ENCODE measurements at places on chromosomes 6 and 20.
A peak's percentile ranks its signal among the peaks of the same experiment; 100 is the strongest.

DNA sequence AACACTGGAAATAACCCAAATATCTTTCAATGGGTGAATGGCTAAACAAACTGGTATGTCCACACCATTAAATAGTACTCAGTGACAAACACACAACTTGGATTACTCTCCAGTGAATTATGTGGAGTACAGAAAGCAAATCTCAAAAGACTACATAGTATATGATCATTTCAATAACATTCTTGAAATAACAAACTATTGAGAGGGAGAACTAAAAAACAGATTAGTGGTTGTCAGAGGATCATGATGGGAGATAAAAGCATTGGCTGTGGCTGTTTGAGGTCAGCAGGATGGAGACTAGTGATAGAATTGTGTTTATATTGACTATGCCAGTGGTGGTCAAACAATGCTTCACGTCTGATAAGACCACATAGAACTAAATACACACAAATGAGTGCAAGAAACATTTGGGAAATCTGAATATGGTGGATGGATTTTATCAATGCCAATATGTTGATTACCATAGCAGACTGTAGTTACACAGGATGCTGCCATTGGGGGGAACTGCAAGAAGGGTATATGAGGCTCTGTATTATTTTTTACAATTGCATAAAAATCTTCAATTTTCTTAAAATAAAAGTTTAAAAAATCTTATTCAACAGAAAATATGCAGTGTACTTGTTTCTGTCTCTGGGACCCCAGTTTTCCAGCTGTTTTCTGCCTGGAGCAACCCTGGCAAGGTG is 242.0 kb downstream of the TBXT start:
- DNase-seq, result no peak

- peak; percentile 57 for DNase-seq
Measured at GRCh38 chr6:149127212-149127611, 190.3 kb upstream of the TAB2 start.

GRCh38 chr6:74070091-74070490 is 374.1 kb downstream of the CD109 start:
- DNase-seq, result peak; percentile 2

GRCh38 chr20:9035126-9035525 is 33.8 kb upstream of the PLCB4 start:
- DNase-seq, result peak; percentile 92

GRCh38 chr6:111973118-111973761 is 80.7 kb upstream of the CCN6 start:
- peak; percentile 93 for DNase-seq

DNA sequence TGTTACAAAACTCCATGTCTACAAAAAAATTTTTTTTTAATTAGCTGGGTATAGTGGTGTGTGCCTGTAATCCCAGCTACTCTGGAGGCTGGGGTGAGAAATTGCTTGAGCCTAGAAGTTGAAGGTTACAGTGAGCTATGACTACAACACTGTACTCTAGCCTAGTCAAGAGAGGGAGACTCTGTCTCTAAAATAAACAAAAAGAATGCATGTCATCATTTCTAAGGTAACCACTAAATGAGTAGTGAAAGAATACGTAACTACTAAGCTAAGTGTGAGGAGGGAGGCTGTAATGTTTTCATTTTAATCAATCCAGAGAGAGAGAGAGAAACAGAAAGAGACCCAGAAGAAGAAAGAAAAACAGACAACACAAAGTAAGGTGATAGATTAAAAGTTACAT is 9.9 kb downstream of the SYCP2 start:
- no peak for DNase-seq

DNA sequence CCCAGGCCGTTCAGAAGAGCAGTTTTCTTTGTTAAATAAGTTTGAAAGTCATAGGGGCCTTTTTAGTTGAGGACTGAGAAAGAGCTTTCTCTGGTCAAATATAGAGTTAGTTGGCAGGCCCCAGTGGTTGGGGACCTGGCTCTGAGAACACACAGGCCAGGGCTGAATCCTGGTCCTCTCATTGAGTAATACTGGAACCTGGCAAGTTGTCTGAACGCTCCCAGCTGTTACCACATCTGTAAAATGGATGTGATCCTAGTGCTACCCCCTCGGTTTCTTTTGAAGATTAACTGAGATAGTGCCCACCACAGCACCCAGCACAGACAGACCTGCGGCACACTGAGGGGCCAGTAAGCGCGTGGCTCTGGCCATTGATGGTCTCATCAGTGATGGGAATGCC is 215.5 kb downstream of the ZDHHC14 start:
- no peak for DNase-seq

DNA sequence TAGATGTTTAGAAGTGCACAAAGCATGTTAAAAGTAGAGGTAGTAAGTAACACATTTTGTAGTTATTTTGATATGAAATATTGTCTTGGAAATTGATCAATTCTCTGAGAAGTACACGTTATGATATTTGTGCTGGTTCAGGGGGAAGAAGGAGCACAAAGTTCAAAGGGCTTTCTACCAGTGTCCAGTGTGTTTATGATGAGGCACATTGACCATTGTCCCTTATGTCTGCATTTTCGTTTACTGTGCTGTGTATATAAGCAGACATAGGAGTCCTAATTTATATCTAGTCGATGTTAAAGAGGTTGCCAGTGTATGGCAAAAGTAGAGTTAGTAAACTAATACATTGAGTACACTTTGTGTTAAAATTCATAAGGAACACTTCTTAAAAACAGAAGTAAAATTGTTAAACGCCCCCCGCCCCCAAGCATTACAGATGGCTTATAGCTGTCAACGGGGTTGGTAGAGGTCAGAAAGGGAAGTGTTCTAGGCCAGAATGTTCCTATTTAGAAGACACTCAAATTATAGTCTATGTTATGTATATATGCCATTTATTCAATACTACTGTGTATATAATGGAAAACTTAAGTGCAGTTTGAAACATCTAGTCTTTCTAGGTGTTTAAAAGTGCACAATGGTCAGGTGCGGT is 13.3 kb upstream of the HMGN4 start:
- DNase-seq, result no peak

GRCh38 chr20:49824206-49824605 is 11.6 kb downstream of the SLC9A8 start:
- DNase-seq, result no peak

- no peak for DNase-seq
Measured at GRCh38 chr6:75219263-75219662, 13.4 kb upstream of the COL12A1 start.

- DNase-seq, result no peak
Measured at GRCh38 chr6:4486568-4487315, 289.5 kb upstream of the CDYL start.

DNA sequence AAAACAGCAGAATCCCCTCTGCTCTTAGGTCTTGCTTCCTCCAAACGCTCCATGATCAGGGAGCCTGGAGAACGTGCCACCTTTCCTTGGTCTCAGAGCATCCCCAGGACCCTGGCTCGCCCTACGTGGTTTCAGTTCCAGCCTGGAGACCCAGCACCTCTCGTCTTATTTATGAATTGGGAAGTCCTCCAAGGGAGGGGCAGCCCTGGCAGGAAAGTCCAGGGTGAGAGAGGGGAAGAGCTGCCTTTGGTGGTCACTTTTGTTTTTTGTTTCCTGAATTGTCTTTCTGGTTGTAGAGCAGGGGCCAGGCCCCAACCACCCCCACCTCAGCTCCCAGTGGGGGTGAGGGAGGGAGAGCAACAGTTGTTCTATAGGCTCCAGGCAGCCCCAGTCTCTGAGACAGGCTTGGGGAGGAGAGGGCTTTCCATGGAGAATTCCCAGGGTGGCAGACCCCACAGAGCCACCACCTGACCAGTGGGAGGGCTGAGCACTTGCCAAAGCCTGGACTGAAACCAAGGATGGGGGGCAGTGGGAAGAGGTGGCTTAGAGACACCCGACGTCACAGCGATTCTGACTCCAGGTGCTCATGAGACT is 88.8 kb downstream of the PRND start:
- no peak for DNase-seq

DNA sequence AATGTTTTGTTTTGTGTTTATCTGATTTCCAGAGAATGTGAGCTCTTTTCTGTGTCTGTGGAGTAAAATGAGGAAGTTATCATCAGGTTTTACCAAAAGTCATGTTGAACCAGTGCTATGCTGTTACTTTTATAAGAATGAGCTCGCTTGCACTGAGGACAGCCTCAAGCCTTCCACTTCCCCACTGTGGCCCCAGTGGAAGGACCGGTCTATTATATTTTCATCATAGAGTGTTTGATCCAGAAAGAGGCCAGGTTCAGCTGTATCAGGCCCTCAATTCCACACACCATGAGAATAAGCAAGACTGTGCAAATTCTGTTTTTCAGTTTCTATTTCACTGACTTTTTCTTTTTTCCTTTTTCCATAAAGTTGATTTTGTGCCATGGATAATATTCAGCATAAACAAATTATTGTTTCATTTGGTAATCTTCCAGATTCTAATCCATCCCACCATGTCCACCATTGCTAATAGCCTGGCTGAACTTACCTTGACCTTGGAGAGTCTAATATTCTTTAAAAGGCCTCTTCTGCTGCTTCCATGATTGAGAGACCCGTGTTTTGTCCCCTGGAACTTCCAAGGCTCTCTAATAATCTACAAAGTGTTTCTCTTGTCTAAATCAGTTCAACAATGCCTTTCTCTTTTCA is 286.2 kb downstream of the THBS2 start:
- DNase-seq, result no peak

- DNase-seq, result no peak
Measured at GRCh38 chr6:39342692-39343395, 20.3 kb upstream of the KCNK16 start.

DNA sequence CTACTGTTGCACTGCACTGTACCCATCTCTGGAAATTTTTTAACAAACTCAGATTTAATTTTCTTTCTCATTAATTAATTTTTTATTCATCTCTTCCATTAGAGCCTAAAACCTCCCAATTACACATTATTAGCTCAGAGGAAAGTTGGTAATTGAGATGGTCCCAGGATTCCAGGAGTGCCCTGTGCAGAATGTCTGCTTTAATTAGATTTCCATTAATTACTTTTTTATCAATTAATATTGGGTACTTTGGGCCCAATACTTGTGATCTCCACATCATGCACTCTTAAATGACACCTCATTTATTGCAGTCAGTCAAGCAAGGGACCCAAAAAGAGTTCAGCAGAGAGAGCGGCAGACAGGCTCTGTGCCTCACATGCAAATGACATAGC is 232.0 kb downstream of the PTPRT start:
- no peak for DNase-seq

GRCh38 chr20:1844325-1845162 is 50.7 kb upstream of the SIRPA start:
- DNase-seq, result no peak

GRCh38 chr6:168157272-168158212 is 78.5 kb upstream of the FRMD1 start:
- DNase-seq, result no peak

GRCh38 chr6:131281471-131282270 is 146.4 kb downstream of the AKAP7 start:
- DNase-seq, result no peak

- peak; percentile 56 for DNase-seq
Measured at GRCh38 chr6:1554476-1555310, 55.0 kb upstream of the FOXC1 start.

DNA sequence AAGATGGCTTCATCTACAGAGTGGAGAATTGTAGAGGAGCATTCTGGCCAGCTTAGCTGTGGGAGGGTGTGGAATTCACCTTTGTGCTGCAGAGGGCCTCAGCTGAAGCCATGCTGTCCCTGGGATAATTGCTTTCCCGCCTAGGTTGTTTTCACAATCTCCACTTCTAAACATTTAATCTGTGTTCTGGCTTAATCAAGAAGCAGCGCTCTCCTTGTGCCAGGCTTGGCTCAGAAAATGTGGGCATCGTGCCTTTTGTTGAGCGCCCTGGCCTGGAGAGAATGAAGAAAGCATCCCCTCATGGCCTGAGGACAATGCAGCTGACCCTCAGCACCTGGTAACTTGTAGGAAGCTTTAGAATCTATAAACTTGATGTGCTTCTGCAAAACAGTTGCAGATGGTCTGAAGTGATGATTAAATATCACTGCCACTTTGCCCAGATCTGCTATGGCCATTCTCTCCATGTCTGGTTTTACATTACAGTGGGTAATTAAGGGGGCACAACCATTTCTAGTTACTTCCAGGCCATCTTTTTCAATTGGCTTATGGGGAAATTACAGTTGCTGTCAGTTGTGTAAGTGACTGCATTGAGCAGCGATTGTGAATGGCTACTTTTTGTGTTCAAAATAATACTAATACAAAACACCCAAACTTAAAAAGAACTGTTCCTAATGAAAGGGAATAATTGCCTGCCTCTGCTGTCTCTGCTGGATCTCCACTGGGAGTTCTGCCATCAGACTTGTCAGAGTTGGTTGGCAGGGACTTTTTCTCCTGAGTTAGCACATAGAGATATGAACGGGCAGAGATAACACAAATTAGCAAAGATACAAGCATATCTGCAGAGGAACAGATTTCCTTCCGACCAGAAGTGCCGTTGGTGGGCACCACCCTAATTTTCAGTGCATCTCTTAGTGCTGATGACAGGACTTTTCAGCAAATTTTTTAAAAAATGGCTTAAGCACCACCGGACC is 18.4 kb downstream of the CTNNBL1 start:
- peak; percentile 32 for DNase-seq

DNA sequence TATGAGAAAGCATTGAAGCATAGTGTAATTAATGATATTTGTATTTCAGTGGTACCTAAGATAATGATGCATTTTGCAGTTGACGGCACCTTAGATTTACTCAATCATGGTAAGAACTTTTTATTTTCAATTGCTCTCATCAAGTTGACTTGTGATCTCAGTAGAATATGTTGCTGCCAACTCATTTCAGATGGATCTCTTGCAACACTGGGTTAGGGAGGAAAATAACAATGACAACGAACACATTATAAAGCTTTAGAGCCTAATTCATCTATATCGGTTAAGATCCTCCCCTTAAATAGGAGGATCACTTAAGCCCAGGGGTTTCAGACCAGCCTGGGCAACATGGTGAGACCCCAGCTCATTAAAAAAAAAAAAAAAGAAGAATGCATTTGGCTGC is 18.0 kb upstream of the TBC1D22B start:
- peak; percentile 57 for DNase-seq

- peak; percentile 67 for DNase-seq
Measured at GRCh38 chr6:84568971-84569370, 195.4 kb downstream of the TBX18 start.

- no peak for DNase-seq
Measured at GRCh38 chr20:37611852-37612251, 82.0 kb upstream of the CTNNBL1 start.

- DNase-seq, result no peak
Measured at GRCh38 chr6:114052141-114052540, 81.2 kb upstream of the HDAC2 start.

GRCh38 chr20:56328861-56329260 is 29.9 kb upstream of the FAM210B start:
- DNase-seq, result no peak

DNA sequence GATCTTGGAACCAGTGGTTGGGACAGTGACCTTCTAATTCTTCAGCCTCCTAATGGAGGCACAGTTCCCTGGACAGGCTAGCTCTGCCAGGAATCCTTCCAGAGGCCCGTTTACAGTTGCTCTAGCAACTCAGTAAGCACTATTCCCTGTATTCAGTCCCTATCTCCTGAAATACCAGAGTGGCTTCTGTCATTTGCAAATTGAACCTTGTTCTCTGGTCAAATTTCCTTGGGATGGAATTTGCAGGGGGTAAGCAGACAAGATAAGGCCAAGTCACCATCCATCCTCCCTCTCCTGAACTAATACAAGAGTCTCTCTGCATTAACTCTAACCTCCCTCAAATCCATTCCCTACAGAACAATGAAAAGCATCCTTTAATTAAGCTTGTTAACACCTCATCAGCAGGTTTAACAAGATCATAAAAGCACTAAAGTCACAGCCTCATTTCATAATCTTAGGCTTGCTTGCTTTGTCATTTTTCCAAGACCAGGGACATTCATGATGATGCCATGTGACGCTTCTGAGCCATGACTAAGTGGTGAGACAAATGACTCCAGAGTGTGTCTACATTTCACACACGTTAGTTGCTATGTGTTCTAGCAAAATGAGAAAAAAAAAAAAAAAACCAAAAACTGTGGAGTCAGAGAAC is 37.1 kb downstream of the SLC22A23 start:
- DNase-seq, result peak; percentile 66
